ENCODE measurements at places on chromosomes 4 and X.
A peak's percentile ranks its signal among the peaks of the same experiment; 100 is the strongest.

GRCh38 chr4:93983140-93983539, 154.6 kb downstream of the ATOH1 start:
- DNase-seq, result no peak

DNA sequence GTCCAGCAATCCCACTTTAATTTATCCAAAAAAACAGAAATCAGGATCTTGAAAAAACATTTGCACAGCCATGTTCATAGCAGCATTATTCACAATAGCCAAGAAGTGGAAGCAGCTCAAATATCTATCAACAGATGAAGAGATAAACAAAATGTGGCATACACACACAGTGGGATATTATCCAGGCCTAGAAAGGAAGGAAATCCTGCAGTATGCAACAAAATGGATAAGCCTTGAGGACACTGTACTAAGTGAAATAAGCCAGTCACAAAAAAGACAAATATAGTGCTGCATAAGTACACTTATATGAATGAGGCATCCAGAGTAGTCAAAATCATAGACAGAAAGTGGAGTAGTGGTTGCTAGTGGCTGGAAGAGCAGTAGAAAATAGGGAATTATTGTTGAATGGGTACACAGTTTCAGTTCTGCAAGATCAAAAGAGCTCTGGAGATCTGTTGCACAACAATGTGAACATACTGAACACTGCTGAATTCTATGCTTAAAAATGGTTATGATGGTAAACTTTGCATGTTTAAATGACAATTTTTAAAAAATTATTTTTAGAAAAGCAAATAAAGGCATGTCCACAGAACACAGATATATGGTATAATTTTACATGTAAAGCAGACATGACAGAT, 25.6 kb downstream of the CHM start:
- DNase-seq, result no peak

GRCh38 chr4:146646593-146647325, 8.1 kb downstream of the POU4F2 start:
- DNase-seq, result no peak

DNA sequence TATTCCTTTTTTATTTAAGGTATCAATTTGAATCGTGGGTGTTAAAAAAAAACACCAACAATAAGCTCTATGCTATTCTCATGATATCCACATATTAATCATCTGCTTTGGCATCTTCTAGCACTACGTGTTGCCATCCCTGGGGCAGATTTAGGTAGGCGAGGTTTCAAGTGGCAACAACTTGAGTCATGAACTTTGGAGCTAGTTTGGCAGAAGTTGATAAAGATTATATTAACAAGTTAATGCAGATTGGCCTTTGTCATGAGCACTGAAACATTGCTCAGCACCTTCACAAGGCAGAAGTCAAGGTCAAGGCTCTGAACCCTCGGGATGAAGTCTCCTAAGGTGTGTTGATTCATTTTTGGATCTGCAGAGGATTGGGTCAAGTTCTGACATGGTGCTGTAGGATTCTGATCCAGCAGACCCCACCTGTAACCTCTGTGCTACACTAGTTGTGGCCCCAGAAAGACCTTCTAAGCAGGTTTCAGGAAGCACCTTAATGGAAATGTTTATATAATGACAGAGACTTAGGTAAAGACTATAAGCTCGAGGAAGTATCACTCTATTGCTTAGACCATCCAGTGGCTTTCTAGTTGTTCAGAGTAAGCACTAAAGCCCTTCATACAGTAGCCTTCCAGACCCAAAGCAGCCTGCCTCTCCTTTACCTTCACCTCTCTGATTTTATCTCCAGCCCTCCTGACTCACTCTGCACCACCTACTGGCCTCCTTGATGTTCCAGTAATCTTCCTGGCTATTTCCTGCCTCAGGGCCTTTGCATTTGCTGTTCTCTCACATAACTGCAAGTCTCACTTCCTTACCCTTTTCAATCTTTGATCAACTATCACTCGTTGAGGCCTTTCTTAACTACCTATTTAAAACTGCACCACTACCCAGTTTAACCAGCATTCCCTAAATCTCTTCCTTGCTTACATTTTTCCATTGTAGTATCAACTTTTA, 117.0 kb upstream of the SLC4A4 start:
- no peak for DNase-seq

DNA sequence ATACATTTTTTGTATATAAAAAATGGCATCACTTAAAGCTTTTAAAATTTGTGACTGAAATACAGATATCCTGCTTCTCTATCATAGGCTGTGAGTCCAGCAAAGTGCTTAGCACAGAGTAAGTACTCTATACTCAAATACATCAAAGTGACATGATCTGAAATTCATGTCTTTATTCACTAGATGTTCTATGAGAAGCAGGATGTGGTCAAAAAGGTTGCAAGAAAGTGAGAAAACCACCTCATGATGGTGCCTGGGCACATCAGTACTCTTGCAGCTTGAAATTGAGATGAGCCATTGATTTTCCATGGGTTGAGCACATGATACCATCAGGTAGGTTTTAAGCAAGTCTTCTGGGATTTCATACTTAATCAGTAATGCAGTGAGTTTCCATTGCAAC, 20.4 kb upstream of the SFRP2 start:
- no peak for DNase-seq

DNA sequence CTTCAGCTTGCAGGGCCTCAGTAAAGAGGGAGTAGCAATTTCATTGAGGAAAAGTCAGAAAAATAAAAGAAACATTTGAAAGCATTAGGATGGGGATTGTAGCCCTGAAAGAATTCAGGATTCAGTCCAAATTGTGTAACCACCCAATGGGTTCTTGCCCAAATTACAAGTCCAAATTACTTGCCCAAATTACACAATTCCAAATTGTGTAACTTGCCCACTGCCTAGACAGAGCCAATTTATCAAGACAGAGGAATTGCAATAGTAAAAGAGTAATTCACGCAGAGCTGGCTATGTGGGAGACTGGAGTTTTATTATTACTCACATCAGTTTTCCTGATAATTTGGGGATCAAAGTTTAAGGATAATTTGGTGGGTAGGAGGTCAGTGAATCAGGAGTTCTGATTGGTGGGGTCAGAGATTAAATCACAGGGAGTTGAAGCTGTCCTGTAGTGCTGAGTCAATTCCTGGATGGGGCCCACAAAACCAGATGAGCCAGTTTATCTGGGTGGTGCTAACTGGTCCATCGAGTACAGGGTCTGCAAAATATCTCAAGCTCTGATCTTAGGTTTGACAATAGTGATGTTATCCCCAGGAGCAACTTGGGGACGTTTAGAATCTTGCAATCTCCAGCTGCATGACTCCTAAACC, 18.1 kb upstream of the PAGE5 start:
- no peak for DNase-seq

- DNase-seq, result peak; percentile 1
Observed at GRCh38 chrX:43949669-43950068, 23.5 kb downstream of the NDP start.

- DNase-seq, result no peak
Observed at GRCh38 chrX:19585332-19586082, 70.2 kb upstream of the MAP3K15 start.

- DNase-seq, result no peak
Observed at GRCh38 chr4:38734911-38735310, 47.9 kb downstream of the TLR10 start.

Measured in stimulated activated CD8-positive, alpha-beta memory T cell treated with anti-CD3 and anti-CD28 coated beads, Interleukin-4, amount 100 ng/mL, for 4 hours (primary cell).